Activated T-cell treated with anti-CD3 and anti-CD28 coated beads, Interleukin-2, amount 50 U/mL, for 72 hours (primary cell): ENCODE measurements at places on chromosomes 16 and 17. TPM values are rescaled to one million over a fixed set of nuclear protein-coding genes. Genes with fewer than 3 reads are reported as not detected.
A peak's percentile ranks its signal among the peaks of the same experiment; 100 is the strongest.

GRCh38 chr16:67029254-67030096 lies 526 bp downstream of the CBFB start:
- peak; percentile 72 for DNase-seq

DNA sequence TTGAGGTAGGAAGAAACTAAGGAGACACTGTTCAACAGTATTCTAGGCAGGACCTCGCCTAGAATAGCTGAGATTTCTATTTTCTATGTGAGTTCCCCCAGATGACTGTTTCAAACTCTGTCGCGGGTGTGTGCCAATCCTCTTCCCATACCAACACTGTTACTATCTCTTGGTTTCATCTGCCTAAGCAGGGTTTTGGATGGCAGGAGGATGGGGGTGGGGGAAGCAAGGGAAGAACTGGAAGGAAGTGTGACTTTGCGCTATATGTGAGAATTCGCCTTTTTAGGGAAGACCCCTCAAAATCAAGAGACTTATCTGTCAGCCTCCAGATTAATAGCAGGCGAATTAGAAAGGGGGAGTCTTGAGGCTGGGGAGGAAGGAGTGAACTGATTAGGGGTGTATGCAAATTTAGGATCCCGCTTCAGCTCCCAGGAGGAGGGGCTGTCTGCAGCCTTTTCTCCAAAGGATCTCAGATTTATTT lies 521 bp upstream of the G6PC3 start:
- DNase-seq, result no peak

GRCh38 chr16:31476303-31477219 lies 4.6 kb downstream of the TGFB1I1 start:
- DNase-seq, result peak; percentile 88

DNA sequence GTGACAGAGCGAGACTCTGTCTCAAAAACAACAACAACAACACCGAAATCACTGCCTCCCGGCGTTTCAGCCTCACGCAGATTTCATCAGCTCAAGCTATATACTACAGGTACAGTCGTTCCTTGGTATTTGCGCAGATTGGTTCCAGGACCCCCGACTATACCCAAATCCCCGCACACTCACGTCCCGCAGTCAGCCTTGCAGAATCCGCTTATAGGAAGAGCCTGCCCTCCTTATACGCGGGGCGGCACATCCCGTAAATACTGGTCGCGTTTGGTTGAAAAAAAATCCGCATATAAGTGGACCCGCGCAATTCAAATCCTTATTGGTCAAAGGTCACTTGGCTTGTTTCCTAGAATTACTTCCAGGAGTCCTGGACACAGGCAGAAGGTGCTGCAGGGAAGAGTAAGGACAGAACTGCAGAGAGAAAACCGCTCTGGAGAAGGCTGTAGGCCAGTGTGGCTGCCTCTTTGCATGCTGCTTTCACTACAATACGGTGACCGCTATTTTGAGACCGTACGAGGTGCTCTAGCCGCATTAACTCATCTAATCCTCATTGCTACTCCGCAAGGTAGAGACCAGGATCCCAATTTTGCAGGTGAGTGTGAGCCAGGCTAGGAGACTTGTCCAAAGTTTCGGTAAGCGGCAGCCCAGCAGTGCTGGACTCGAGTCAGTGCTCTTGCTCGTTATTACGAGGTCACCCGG lies 718 bp downstream of the NDUFAB1 start:
- DNase-seq, result no peak

GRCh38 chr16:75810342-75810741 lies 84.1 kb upstream of the CPHXL start:
- no peak for DNase-seq

GRCh38 chr16:87195161-87195560 lies 122.0 kb downstream of the C16orf95 start:
- DNase-seq, result no peak

- DNase-seq, result no peak
These were observed 70.9 kb downstream of the PLXDC1 start for GRCh38 chr17:39080421-39081078.

DNA sequence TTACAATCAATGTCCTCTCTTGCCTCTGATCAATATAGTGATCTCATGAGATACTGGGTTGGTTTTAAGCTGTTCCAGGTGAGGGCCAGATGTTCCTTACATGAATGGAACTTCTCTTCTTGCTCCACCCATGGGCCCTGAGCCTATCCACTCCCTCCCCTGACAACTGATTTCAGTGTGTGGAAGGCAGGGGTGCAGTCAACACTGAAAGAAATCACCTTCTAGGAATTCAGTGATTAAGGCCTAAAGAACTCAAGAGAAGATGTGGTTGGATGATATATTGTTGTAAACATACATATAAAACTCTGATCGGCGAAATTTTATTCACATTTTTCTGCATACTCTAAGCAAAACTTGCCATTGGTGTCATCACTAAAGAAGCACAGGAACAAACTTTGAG lies 6.7 kb upstream of the GOSR2 start:
- no peak for DNase-seq

- no peak for DNase-seq
These were observed 22.4 kb upstream of the HERPUD1 start for GRCh38 chr16:56909527-56909979.

Gene CASKIN2
- 4.1 TPM for total RNA-seq

Gene CCDC154
- 3.4 TPM for total RNA-seq
